ENCODE measurements at places on chromosomes 4 and X.

DNA sequence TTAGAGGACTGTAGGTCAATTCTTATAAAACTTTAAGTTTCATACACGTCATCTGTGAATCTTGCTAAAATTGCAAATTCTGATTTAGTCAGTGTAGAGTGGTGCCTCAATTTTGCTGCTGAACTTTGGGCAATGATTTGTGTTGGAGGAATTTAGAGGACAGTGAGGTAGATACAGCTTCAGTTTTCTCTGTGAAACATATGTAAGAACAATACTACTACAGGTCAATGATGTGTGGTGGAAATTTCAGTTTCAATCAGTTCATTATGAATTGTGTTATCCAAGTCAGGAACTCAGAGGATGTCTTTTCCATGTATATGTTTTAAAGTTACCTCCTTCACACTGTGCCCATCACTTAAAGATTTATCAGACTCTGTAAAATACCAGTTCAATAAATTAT is 1597.8 kb upstream of the PCDH10 start:
- no peak for DNase-seq

GRCh38 chrX:95728446-95728845 is 956.2 kb upstream of the DIAPH2 start:
- DNase-seq = no peak

- no peak for DNase-seq
Observed at GRCh38 chrX:106780264-106780663, 22.2 kb upstream of the TBC1D8B start.

GRCh38 chrX:19599253-19599652 is 83.9 kb upstream of the MAP3K15 start:
- no peak for DNase-seq

- DNase-seq = no peak
Observed at GRCh38 chr4:110361921-110362320, 114.0 kb upstream of the ENPEP start.

DNA sequence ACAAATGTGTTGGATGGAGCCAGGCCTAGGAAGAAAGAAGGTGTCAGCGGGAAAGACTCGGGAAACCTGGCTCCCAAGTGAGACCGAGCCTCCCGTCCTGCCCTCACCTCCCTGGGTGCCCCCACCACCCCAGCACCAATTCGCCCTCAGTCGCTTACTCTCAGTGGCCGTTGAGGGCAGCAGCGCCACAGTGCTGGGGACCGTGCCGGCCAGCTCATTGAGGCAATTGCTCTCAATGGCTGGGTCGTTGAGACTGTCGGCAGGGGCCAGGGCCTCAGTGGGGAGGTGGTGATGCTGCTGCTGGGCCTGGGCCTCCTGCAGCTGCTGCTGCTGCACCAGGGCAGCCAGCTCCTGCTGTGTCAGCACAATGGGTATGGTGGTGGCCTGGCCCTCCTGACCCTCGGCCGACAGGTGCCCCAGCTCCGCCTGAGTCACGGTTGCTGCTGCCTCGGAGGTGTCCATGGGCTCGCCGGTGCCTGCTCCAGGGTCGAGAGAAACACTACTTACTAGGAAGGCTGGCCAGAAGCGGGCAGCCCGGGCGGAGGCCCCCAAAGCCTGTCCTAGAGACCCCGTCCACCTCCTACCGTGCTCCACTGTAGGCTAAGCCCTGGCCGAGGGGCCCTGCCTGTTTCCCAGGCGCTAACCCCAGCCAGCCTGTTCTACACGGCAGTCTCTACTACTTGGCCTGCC is 7.4 kb upstream of the RENBP start:
- no peak for DNase-seq

DNA sequence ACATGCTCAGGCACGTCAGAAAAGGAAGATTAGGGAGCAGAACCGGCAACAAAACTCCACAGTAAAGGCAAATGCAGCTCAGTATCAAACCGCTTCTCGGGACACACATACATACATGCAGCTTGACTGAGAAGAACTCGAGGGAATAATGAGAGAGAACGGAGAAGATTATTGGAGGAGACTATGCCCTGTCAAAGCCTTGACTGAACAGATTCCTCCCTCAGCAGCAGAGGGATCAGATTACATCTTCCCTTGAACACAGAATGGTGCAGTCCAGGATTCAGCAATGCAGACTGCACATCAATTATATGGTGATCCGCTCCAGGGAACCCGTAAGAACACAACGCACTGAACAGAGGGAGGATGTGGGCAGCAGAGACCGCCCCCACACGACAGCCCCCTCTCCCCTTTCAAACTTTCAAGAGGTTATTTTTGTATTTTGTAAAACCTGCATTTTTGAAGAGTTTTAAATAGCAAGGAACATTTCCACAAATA is 183.2 kb downstream of the FBXW7 start:
- DNase-seq = no peak

DNA sequence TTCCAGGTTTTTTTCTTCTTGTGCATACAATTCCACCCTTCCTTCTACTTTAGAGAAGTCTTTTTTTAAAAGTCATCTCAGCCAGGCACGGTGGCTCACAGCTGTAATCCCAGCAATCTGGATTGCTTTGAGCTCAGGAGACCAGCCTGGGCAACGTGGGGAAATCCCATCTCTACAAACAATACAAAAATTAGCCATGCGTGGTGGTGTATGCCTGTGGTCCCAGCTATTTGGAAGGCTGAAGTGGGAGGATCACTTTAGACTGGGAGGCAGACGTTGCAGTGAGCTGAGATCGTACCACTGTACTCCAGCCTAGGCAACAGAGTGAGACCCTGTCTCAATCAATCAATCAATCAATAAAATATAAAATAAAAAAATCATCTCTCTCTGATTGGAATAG is 14.8 kb downstream of the ELOVL6 start:
- DNase-seq = no peak

DNA sequence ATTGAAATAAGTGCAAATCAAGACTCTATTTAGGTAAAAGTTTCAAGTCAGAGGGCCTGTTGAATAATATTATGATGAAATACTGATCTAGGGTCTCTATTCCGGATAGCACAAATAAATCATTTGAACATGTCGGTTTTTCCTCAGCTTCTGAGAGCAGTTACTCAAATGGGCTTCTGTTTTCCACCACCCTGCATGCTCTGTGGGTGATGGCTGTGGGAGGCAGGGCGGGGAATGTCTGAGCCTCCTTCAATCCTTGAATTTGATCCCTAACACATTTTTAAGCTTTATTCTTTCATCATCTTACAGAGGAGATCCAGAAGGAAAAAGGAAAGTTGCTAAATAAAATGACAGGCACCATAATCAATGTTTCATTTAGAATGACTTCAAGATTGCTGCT is 8.5 kb downstream of the UNC5C start:
- no peak for DNase-seq

- DNase-seq = no peak
Observed at GRCh38 chrX:96564595-96564994, 120.0 kb upstream of the DIAPH2 start.

GRCh38 chr4:101885574-101885973 is 95.0 kb downstream of the BANK1 start:
- no peak for DNase-seq

- DNase-seq = no peak
Observed at GRCh38 chrX:13158911-13159310, 114.5 kb upstream of the FAM9C start.

GRCh38 chr4:89863533-89863932 is 26.6 kb upstream of the SNCA start:
- DNase-seq = no peak

DNA sequence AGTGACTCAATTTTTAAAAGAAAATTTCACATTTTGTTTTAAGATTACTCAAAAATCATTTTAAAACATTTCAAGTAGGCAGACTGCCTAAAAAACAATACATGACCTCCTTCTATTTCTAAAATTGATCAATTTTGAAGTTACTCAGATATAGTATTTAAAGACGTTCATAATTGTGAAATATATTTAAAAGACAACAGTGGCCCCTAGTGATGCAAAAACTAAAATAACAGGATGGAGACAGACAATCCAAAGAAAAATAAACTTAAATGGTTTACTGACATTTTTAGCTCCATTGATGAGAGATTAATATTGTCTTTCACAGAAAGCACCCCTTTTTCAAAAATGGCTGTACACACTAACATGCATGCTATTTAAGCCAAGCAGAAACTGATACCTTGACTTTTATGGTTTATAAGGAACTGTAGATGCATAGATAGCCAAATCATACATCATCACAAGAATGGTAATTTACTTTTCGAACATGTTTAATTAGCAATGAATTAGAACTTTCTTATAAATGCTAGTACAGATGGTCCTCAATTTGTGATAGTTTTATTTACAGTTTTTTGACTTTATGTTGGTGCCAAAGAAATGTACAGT is 69.8 kb upstream of the FAT4 start:
- DNase-seq = no peak

DNA sequence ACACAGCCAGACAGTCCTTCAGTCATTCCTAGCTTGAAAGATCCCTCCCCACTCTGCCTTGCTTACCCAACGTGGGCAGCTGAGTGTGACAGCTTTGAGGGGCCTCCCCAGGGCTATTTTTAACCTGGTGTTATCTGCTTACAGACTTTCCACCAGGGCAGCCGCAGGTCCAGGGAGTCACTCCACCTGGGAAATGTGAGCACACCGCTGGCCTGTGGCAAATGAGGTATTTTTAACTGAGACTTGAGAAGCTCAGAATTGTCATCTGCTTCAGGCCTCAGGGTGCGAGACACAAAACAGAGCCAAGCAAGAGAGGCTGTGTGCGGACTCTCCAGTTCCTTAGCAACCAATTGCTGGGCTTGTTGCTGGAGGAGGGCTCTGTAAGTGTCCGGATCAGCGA is 13.0 kb downstream of the CORIN start:
- DNase-seq = no peak

- DNase-seq = no peak
Observed at GRCh38 chrX:123190096-123190495, 6.0 kb downstream of the GRIA3 start.

DNA sequence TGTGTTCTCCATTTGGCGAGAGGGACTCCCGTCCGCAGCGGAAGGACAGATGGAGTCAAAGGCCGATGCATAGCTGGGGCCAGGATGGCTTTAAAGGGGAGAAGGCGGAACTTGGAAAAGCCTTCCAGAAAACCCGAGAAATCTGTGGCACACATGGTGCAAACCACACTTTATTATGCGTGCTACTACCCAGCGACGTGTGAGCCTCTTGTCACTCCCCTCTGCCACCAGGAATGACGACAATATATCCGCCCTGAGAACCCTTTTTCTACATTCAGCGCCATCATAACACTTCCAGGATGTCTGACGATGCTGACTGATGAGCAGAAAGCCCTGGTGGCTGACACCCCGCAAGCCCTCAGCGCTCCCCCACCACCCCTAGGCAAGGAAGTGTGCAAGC is 689 bp upstream of the DCHS2 start:
- no peak for DNase-seq

DNA sequence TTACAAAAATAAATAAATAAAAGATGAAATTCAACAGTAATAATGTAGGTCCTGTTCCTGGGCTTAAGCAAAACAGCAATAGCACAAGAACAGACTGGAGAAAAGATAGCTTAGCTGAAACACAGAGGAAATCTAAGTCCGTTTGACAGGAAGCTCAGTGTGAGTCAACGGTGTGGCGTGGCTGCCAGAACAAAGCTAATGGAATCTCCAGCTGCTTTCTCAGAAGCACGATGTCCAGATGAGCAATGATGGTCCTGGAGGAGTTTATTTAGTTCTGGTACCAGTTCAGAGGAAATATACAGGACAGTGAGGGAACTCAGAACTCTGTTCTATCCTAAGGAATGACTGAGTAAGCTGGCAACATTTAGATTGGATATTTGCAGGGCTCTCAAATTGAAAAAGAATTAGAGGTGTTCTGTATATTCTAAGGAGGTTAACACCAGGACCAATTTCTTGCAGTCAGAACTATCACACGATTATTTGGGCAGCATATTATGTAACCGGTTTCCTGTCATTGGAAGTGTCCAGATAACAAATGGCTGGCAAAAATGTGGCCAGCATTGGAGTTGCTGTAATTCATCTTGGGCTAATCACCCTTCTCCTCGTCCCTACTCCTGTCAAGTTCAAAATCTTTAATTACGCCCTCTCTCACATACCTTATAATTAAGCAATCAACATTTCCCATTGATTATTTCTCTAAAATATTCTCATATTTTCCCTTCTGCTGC is 12.7 kb downstream of the GAB3 start:
- DNase-seq = peak; percentile 37

DNA sequence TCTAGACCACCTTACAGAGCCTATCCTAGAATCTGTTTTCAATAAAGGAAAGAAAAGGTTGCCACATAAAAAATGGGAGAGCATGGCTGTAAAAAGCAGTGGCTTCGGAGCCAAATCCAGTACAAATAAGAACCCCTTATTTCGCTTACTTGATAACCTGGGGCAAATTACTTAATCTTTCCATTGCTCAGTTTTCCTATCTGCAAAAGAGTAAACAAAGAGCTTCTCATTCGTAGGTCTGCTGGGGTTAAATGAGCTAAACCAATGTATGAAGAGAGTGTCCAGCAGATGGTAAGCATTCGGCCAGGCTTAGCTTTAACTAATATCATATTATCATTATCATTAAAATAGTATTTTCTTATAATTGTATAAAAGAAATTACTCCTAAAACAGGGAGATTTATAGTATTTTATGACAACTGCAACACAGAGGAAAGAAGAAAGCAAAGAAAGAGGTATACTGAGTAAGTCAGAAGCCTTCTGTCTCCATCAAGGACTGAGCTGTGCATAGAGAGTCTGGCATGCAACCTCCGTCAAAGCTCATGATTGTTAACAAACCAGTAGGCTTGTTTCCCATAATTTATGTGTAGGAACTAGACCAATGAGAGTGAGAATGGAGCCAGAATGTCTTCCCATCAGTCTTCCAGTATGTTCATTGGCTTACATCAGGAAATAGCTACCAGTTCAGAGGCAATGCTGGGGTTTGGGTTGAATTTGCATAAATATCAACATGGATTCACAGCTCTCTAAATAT is 364.9 kb downstream of the UNC5C start:
- DNase-seq = no peak

GRCh38 chr4:165394275-165394674 is 15.5 kb downstream of the CPE start:
- DNase-seq = no peak

DNA sequence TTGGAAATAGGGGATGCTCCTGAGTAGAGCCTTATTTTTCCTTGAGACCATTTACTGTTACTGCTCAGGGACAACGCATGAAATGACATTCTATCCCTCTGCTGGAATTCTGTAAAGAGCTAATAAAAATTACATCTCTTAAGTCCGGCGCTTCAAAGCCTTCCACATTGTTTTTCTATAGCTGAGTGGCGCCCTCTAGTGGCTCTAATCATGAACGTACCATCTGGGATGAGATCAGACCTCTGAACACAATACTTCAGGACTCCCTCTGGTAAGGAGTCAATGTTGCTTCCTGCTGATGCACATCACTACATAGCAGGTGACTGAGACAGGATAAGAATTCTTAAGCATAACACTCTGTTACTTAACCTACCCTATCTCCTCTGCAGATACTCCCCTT is 6.0 kb downstream of the HMGN5 start:
- DNase-seq = peak; percentile 70

DNA sequence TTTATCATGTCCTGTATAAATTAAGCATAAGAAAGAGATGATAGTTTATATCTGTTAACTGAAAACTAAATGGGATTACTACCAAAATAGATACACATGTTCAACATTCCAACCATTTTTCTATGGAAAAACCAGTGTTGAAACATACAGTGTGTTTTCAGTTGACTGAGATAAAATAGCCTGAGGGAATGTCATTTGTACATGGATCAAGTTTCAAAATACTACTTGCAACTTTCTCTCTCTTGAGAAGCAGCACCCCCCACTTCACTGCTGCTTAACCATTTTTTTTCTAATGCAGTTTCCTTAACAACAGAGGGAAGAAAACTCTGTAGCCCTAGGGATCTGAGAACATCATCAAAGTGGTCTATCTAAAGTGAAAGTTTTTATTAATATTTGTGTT is 70.8 kb downstream of the NPNT start:
- DNase-seq = no peak
